ENCODE measurements at places on chromosomes 16 and 17. TPM values are rescaled to one million over a fixed set of nuclear protein-coding genes. Genes with fewer than 3 reads are reported as not detected.

Gene SLC38A8
- total RNA-seq: not detected

Gene CD300LB
- total RNA-seq: 0.08 TPM

Gene TLCD1
- 4.8 TPM for total RNA-seq

Gene WNT9B
- not detected for total RNA-seq

Gene NPLOC4
- 49.5 TPM for total RNA-seq

Gene SLC2A4
- total RNA-seq: 0.48 TPM

Gene DPEP2
- total RNA-seq: 1.0 TPM

Gene TBC1D3I
- 0.58 TPM for total RNA-seq

Gene PTGES3L
- total RNA-seq: 0.25 TPM

Gene NOD2
- total RNA-seq: 0.68 TPM

Gene COX11
- 30.3 TPM for total RNA-seq

Gene NOG
- 0.13 TPM for total RNA-seq

Gene CX3CL1
- 13.8 TPM for total RNA-seq

Gene ACE
- total RNA-seq: 1.0 TPM

- DNase-seq: no peak
These were observed 19.5 kb upstream of the RAP1GAP2 start for GRCh38 chr17:2776589-2777241.

GRCh38 chr16:27685807-27686206 lies 135.9 kb downstream of the KATNIP start:
- DNase-seq: no peak

- no peak for DNase-seq
These were observed 279.4 kb upstream of the ELAC2 start for GRCh38 chr17:13297183-13297582.

- DNase-seq: peak; percentile 92
These were observed at the start of gene FBXO47 for GRCh38 chr17:38967290-38967738. FBXO47 (minus strand) TSS chr17:38967403; CDS start chr17:38963025, 4,378 bp downstream.

- no peak for DNase-seq
These were observed 9.7 kb upstream of the NXPH3 start for GRCh38 chr17:49565948-49566491.

- DNase-seq: no peak
These were observed 137.3 kb upstream of the CCL2 start for GRCh38 chr17:34117811-34118210.

GRCh38 chr16:68365167-68365817 lies 54.5 kb downstream of the PRMT7 start:
- no peak for DNase-seq

GRCh38 chr16:10181196-10182162 lies 749 bp downstream of the GRIN2A start:
- DNase-seq: peak; percentile 67

DNA sequence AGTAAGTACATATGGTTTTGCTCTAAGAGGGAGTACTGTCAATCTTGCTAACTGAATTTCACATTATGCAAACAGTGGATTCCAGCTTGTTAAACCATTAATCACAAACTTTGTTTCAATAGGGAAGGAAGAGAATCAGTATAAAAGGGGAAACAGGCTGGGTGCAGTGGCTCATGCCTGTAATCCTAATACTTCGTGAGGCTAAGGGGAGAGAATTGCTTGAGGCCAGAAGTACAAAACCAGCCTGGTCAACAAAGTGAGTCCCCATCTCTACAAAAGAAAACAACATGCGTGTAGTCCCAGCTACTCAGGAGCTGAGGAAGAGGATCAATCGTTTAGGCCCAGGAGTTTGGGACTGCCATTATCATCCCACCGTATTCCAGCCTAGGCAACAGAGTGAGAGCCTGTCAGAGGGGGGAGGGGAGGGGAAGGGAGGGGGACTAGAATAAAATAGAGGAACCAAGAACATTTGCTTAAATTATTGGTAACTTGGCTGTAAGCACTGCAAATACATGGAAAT lies 65.7 kb downstream of the FBXL20 start:
- no peak for DNase-seq

DNA sequence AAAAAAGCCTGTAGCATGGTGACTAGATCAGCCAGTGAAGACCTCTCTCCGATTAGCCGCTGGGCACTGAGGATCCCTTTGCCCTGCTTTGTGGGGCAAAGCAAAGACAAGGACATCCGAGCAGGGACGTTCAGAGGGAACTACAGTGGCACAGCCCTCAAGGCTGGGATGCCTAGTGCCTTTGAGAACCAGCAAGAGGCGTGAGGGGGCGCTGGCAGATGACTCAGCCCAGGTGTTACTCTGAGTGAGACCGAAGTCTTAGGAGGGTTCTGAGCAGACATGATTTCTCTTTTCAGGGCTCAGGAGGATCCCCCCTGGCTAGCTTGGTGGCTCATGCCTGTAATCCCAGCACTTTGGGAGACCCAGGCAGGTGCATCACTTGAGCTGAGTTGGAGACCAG lies 178.6 kb downstream of the CPPED1 start:
- no peak for DNase-seq

GRCh38 chr16:11597235-11598095 lies 10.7 kb upstream of the LITAF start:
- no peak for DNase-seq

DNA sequence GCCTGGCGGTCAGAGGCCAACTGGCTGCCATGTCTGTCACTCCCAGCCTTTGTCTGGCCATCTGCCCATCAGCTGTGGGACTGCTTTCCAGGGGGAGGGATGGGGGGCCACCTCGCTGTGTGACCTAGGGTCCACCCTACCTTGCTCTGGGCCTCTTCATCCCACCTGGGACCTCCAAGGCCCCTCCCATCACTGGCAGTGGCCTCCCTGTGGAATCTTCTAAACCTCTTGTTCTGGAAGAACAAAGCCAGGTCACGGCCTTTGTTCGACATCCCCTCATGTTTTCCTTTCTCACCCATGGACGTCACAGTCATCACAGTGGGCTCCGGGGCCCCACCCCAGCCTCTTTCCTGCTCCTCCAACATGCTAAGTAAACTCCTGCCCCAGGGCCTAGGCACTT lies 24.0 kb downstream of the SPNS2 start:
- DNase-seq: no peak

- DNase-seq: no peak
These were observed 795 bp downstream of the KCTD13 start for GRCh38 chr16:29925105-29925756.

DNA sequence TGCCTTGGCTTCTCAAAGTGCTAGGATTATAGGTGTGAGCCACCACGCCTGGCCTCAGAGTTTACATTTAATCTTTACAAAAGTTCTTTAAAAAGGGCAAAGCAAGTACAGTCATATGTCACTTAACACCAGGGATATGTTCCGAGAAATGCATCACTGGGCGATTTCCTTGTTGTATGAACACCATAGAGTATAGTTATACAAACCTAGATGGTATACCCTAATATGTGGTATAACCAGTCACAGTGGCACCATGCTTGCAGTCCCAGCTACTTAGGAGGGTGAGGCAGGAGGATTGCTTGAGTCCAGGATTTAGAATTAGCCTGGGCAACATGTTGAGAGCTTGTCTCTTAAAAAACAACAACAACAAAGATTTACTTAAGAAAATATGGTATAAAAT lies 51.3 kb downstream of the NFATC3 start:
- DNase-seq: no peak

- DNase-seq: no peak
These were observed 178.5 kb upstream of the CIBAR2 start for GRCh38 chr16:85290626-85291301.

GRCh38 chr17:1621273-1621954 lies 7.2 kb downstream of the SLC43A2 start:
- no peak for DNase-seq

DNA sequence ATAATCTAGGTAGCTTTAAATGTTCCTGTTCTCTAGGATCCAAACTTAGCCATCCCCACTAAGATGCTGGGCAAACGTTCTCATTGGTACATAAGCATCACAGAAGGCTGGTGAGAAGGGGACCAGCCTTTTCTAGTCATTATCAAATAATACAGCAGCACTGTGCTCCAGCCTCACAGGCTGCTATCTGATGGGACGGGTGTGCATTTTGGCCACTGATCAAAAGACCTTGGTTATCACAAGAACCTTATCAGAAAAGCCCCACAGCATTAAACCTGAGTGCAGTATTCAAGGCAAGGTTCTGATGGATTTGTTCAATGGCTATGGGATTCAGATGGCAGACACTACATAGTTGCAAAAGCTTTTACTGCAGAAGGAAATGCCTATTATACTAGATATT lies 19.1 kb upstream of the KPNB1 start:
- no peak for DNase-seq

GRCh38 chr16:86898386-86898785 lies 320.0 kb downstream of the FOXL1 start:
- DNase-seq: no peak

GRCh38 chr17:52524096-52524637 lies 365.7 kb upstream of the CA10 start:
- DNase-seq: no peak

- DNase-seq: no peak
These were observed 109.8 kb downstream of the CDK5R1 start for GRCh38 chr17:32596628-32597027.

- DNase-seq: no peak
These were observed 9.2 kb upstream of the TNFRSF13B start for GRCh38 chr17:16980813-16981731.

- no peak for DNase-seq
These were observed 63.8 kb upstream of the CHMP6 start for GRCh38 chr17:80927791-80928216.

DNA sequence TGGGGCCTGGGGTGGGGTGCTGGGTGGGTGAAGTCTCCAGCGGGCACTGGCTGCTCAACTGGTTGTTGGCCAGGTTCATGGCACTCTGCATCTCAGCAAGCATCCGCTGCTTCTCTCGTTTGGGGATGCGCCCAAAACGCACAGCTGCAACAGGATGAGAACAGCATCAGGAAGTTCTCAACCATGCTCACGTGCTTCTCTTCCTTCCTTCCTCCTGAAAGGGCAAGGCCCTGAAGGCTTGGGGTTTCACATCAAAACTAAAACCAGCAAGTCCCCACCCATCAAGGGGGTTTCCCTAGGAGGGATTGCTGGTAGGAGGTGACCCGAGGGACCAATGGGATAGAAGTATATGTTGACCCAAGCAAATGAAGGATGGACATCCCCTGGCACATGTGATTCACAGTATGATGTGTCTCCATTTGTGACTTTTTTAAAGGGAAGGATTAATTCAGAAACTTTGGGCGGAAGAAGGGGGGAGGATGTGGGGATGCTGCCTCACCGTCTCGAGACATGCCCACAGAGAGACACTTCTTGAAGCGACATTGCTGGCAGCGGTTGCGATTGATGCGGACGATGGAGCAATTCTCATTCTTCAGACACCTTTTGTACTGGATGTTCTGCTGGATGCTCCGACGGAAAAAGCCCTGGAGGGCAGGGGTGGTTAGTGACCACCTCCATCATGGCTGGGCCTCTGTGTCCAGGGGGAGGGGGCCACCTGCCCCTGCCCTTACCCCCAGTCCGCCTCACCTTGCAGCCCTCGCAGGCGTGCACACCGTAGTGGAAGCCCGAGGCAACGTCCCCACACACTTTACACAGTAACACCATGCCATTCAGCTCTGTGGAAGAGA lies 4.2 kb downstream of the NR1D1 start:
- no peak for DNase-seq

DNA sequence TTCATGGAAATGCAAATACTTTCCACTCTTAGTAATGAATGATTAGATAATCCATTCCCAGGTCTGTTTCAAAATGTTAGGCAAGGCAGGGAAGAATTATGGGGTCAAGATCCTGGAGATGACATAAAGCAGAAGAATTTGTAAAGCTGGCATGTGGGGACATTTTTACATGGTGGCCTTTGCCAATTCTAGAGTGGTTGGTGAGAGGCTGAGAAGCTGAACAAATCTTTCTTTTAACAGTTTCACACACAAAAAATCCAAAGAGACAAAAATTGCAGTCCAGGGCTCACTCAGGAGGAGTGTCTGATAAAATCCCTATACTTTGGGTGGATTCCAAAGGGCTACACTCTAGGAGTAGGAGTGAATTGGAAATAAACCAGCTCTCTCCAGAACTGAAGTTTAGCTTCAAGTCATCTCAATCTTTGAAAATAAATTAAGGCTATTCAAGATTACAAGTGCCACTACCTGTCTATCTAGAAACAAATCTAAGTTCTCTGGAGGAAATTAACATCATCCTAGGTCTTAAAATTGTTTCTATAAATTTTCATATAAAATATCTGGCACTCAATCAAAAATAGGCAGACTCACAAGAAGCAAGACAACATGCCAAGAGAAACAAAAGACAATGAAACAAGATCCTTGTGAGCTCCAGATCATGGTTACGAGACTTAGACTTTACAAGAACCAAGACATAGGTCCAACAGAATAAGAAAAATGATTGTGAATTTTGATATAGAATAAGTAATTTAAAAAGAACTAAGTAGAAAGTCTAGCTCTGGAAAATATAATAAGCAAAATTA lies 113.0 kb upstream of the AXIN2 start:
- no peak for DNase-seq

- DNase-seq: no peak
These were observed 430.5 kb upstream of the PMFBP1 start for GRCh38 chr16:72602499-72602898.

GRCh38 chr17:74453665-74454196 lies 12.7 kb upstream of the CD300A start:
- no peak for DNase-seq

DNA sequence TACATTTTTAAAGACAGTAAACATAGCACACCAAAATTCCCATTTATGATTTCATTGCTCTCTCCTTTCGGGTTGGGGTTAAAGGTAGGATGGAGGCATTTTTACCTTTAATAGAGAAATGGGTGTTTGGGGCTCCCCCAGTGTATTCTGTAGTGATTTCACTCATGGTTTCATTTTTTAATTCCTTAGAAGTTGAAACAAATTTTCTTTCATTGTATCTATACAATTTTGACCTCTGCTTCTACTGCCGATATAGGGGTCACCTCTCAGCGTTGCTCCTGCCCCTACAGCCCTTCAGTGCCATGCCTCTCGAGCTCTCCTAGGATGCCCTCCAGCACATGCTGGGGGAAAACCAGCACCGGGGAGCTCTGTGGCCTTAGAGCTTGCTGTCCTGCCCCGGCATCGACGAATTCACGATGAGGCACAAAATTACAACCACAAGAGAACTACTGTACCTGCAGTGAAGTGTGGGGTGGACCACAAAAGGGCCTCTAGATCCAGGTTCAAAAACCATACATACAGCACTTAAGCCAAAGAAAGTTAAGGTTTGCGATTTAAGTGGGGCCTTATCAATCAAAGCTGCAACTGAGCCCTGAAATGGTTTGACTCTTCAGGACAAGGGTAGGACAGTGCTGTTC lies 39.3 kb downstream of the LITAFD start:
- DNase-seq: no peak

- DNase-seq: no peak
These were observed 12.6 kb downstream of the GRB7 start for GRCh38 chr17:39750131-39751015.
